ENCODE measurements at places on chromosomes 7 and 10. TPM values are rescaled to one million over a fixed set of nuclear protein-coding genes. Genes with fewer than 3 reads are reported as not detected.

DNA sequence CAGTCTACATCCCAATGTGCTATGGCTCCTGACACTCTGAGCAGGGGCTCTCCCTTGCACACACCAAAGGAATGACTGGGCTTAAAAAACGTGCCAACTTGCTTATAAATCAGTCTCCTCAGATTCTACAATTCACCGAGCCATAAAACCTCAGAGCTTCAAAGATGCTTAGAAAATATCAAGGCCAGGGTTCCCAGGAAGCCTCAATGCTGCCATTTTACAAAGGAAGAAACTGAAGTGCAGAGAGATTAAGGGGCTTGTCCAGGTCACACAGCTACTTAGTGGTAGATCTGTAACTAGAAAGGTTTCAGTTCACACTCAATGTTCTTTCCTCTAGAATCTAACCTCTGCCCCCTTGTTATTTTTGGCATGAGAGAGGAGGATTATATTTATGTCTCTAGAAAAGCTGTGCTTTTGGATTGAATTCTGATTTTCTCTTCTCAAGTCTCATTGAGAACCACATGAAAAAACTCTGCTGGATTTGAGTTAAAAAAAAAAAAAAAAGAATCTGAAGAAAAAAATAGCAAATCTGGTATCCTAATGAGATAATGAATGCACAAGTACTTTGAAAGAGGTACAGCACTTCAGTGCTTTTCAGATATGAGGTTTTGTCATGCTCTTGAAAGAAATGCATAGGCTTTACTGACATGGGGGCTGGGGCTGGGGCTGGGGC, 22.3 kb upstream of the TSPAN33 start:
- ATAC-seq: peak; percentile 16

Gene ELN
- not detected for total RNA-seq

DNA sequence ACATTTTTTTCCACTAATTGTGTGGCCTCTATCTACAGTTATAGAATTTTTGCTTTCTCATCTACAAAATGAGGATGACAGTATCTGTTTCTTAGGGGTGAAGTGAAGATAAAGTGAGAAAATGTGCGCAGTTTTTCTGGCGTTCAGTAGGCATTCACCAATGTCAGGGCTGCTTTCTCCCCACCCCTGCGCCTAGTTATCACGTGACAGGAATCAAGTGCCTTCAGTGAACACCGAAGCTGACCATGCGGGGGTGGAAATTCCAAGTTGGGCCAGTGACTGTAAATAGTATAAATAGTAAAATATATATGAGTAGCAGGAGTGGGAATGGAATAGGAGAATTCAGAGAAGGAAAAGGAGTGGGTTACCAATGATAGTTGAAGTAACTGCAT, 77.4 kb downstream of the TAF3 start:
- ATAC-seq: no peak

DNA sequence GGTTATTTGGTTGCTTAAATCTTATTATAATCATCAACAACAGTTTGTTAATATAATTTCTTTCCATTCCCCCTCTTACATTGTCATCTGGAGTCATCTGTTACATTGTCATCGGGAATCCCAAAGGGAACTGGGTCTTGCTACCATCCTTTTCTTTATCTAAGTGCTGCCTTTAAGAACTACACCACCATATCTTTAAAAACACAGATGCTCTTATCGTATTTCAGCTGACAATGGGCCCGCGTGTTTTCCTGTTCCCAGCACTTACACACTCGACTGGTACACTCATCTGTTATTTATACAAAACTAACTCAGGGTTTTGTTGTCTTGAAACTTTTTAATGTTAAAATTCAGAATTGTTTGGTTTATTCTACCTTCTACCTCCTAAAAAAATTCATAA, 256.2 kb upstream of the MGMT start:
- no peak for ATAC-seq

Gene GNGT1
- total RNA-seq: not detected

DNA sequence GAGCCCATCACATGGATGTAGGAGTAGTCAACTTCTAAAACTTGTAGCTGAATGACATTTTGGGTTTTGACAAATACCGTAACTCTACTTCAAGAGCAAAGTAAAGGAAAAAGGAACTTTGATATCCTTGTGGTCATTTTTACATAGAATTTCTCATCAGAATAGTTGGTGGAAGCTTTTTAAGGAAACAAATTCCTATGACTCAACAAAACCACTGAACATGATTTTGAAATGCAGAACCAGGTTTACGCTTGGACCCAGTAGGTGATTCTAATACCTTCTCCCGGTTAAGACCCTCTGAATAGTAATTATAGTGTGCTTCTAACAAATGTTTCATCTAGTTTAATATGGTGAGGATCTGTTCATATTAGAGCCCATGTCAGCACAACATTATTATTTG, 307.8 kb downstream of the GPR37 start:
- ATAC-seq: no peak

GRCh38 chr7:82559193-82559805, 115.7 kb upstream of the CACNA2D1 start:
- no peak for ATAC-seq

DNA sequence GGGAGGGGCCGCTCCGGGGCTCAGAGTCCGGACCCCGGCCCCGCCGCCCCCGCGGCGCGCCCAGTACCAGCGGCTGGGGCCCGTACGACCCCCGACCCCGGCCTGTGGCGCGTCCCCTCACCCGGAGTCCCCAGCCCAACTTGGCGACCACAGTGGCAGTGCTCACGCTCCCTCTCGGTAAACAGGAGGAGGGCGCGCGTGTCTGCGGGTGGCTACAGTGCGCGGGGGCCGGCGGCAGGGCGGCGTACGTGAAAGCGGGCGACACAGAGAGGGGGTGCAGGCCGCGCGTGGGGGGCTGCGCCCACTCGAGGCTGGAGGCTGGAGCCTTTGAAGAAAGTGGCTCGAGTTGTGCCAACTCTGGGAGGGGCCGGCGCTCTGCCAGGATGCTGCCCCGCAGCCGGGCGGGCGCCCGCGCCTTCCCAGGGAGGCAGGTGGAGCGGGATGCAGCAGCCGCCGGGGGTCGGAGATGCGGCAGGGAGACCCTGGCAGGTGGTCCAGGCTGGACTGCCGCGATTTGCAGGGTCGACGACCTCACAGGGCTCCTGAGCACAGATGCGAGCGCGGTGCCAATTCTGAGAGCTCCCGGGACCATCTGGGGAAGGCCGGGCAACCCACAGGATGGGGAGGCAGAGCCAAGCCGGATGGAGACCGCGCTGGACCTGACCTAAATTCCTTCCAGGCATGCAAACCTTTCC, 655 bp downstream of the PTPRE start:
- ATAC-seq: peak; percentile 37

Gene HTRA1
- not detected for total RNA-seq

DNA sequence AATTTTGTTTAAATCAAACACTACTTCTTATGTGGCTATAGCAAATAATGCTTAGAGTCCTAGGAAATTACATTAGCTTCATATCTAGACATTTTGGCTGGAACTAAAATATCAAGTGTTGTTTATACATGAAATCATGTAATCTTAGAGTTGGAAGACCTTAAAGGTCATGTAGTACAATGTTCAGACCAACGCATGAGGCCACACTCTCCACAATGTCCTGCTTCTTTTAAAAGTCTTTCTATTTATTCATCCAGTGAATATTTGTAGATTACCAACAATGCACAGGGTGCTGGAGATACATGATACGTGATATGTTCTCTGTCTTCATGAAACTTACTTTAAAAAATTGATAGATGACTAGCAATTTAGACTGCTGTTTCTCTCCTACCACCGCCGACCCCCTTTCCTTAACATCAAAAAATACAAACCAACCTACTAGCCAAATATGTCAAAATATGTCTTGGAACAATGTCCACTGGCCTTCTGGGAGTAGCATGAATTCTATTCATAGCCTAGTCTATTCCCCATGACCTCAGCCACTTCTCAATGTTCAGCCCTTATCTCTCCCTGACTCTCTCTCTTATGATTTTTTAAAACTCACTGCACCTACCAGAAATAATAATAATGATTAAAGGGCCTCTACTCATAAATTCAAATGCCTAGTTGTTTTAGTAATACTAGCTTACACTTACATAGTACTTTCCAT, 59.5 kb upstream of the CAV2 start:
- ATAC-seq: no peak

DNA sequence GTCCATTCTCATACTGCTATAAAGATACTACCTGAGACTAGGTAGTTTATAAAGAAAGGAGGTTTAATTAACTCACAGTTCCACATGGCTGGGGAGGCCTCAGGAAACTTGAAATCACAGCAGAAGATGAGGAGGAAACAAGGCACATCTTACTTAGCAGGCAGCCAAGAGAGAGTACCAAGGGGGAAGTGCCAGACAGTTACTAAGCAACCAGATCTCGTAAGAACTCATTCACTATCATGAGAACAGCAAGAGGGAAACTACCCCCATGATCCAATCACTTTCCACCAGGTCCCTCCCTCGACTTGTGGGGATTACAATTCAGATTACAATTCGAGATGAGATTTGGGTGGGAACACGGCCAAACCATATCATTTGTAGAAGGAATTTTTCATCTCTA, 36.3 kb downstream of the NHLRC2 start:
- no peak for ATAC-seq

GRCh38 chr7:108307595-108307994, 148.6 kb downstream of the NRCAM start:
- ATAC-seq: no peak

Gene ZPBP
- not detected for total RNA-seq

Gene LMTK2
- total RNA-seq: 8.6 TPM

Gene DDC
- total RNA-seq: not detected

Gene RARRES2
- total RNA-seq: not detected

Gene STN1
- total RNA-seq: 45.4 TPM

- ATAC-seq: no peak
Measured at GRCh38 chr10:48710647-48711275, 26.1 kb downstream of the WDFY4 start.

GRCh38 chr7:129617652-129618051, 6.1 kb downstream of the NRF1 start:
- no peak for ATAC-seq

Gene CLCN1
- total RNA-seq: 0.11 TPM

- ATAC-seq: no peak
Measured at GRCh38 chr7:67466109-67466508, 469.5 kb downstream of the TYW1 start.

Gene CPN1
- total RNA-seq: not detected

Gene CCL24
- total RNA-seq: not detected

DNA sequence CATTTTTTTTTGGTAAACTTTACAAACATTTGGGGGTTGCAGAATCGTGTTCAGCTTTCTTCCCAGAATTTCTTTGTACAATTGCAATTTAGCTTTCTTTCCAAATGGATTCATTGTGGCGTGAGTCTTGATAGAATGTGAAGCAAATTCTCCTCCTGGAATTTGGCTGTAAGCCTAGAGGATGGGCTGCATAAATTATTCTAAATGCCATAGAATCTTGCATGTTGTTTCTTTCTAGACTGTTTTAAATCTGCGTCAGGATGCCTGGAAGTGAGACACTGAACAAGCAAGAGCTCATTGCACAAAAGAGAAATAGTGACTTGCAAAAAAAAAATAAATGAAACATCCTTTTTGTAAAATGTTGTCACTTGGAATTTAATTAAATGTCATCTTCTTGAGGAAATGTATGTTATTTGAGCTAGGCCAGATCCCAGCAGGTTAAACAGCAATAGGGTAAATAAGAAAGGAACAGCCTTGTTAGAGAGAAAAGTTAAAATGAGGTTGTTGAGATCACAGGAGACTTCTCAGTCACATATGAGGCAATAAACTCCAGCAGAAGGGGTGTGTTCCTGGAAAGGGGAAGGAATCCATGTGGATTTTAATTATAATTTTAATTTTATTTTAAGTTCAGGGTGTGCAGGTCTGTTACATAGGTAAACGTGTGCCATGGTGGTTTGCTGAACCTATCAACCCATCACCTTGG, 483.0 kb downstream of the PLXDC2 start:
- ATAC-seq: no peak

GRCh38 chr7:90167361-90167760, 13.1 kb downstream of the STEAP1 start:
- no peak for ATAC-seq

Gene IPMK
- 10.6 TPM for total RNA-seq

DNA sequence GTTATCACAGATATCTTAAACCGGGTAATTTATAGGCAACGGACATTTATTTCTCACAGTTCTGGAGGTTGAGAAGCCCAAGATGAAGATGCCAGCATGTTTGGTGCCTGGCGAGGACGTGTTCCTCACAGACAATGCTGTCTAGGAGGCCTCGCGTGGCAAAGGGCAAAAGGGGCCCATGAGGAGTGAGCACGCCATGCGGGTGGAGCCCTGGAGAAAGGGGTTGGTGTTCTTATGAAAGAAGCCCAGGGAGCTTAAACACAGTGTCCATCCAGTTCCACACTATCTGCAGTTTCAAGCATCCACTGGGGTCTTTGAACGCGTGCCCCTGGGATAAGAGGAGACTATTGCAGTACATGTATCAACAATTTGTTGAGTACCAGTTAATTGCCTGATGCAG, 51.4 kb downstream of the CXCL12 start:
- ATAC-seq: no peak

- ATAC-seq: peak; percentile 48
Measured at GRCh38 chr7:100568896-100569844, 4.5 kb downstream of the SAP25 start.

DNA sequence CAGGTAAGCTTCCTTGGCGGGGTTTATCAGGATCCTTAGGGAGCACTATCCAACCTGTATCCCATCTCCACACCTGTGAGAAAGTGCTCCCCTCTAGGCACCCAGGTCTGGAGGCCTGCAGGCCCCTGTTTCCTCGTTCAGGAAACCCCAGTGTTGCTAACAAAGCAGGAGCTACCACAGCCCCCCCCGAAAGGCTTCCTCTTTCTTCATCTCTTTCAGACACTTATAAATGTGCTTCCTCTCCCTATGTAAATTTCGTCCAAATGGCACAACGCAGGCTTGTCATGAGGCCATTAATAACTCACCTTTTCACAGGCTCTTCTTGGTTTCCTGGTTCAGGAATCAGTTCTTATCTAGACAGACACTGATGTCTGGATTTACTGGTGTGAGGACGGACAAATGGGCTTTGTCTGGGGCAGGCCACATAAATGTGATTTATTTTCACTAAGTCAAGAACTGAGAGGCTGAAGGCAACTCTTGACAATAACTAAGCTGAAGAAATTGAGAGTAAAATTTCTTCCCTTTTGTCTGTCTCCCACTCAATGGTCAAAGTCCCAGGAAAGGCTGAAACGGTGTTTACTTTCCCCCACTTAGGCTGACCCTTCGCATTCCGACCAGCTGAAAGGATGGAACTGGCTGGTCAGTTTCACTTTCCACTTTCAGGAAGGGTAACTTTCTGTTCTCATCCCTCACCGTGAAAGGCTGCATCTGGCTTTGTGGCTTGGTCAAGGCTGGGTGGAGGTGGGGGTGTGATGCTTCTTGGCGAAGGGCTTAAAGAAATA, 46.8 kb downstream of the PIK3AP1 start:
- no peak for ATAC-seq

Gene TAS2R4
- total RNA-seq: 1.3 TPM

Gene C10orf53
- not detected for total RNA-seq

Measured in activated T-helper 17 cell treated with anti-CD3 and anti-CD28 coated beads, Interleukin-2, amount 50 U/mL, for 72 hours (primary cell).